ENCODE measurements at places on chromosomes 1 and 21.
A peak's percentile ranks its signal among the peaks of the same experiment; 100 is the strongest.

DNA sequence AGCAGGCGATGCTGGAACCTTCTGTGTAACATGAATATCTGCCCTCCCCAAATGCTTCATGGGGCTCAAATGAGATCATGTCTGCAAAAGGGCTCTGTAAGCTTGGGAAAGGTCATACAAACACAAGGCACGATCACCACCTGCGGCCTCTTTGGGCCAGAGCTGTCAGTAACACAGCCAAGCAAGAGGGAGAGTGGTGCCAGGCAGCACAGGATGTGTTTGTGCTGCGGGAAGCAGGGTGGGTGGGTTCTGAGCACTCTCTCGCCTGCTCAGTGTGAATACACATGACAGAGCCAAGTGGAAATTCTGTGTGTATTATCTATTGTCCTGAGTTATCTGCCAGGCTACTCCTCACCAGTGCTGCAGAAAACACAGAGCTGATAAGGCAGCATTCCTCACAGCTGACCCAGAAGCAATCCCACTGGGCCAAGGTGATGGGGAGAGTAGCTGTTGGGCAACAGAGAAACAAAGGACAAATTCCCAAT is 101.2 kb downstream of the LAMC2 start:
- DNase-seq: peak; percentile 48

DNA sequence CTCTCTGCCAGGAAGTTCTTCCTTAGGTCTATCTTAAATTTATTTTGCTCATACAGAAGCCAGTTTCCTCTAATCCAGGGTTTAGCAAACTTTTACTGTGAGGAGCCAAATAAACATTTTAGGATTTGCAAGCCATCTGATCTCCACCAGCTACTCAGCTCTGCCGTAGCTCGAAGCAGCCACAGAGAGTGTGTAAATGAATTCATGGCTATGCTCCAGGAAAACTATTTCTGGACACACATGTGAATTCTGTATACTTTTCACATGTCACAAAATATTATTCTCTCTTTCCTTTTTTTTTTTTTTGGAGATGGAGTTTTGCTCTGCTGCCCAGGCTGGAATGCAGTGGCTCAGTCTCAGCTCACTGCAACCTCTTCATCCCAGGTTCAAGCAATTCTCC is 13.4 kb upstream of the AGTRAP start:
- no peak for DNase-seq

GRCh38 chr21:45515241-45516061 is 26.8 kb downstream of the SLC19A1 start:
- no peak for DNase-seq

GRCh38 chr21:14251336-14251735 is 35.4 kb downstream of the RBM11 start:
- DNase-seq: peak; percentile 30

- no peak for DNase-seq
Observed at GRCh38 chr1:77659879-77660593, 22.4 kb downstream of the ZZZ3 start.

DNA sequence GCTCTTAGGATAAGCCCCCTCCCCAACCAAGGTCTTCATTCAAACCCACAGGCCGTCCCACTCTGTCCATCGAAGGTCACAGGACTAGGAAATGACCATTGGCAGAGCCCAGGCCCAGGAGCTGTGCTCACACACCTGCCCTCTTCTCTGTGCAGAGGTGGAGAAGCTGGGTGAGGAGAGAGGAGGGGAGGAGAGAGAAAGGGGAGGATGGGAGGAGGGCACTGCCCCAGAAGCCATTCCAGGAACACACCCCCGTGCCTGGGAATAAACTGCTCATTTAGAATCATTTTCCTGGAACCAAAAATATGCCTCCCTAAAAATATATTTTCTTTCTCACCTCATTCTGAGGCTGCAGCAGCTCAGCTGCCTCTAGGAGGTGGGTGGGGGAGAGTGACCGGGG is 6.4 kb upstream of the SDC3 start:
- no peak for DNase-seq

GRCh38 chr1:55877437-55878232 is 662.5 kb upstream of the USP24 start:
- no peak for DNase-seq

DNA sequence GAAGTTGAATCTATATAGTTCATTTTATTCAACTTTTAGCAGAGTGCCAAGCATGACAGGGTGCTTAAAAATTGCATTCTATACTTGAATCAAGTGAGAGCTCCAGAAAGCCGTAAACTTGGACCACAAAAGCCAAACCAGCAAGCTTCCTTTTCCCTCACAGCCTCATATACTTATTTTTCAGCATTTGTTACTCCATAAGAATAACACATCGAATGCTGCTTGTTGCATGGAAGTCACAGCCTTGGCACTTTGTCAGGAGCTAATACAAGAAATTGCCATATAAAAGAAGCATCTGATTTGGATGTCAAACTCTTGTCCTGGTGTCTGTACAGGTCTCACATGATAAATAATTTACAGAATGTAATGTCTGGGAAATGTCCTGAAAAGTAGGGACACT is 87.4 kb downstream of the PLXNA2 start:
- DNase-seq: no peak

DNA sequence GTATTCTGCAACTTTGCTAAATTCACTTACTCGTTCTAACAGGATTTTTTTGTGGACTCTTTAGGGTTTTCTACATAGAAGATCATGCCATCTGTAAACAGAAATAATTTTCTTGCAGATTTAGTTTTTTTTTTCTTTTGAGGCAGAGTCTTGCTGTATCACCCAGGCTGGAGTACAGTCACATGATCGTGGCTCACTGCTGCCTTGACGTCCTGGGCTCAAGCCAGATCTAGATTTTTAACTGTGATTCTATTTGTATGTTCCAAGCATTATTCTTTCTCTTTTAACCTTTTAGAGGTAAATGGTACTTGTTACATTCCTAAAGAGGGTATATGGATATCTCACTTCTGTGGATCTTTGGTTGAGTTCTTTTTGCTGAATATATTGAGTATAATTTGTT is 18.6 kb downstream of the FABP3 start:
- DNase-seq: no peak

GRCh38 chr1:2504949-2505272 is 21.5 kb downstream of the PANK4 start:
- DNase-seq: no peak
